Osteoblast (primary cell): ENCODE measurements at places on chromosomes 5 and 9.
A peak's percentile ranks its signal among the peaks of the same experiment; 100 is the strongest.

GRCh38 chr9:126516561-126516935, 97.2 kb upstream of the LMX1B start:
- no peaks in the 10 kb centered on the region for H3K36me3 ChIP-seq
- peak overlapping the region; percentile 23 for H3K27ac ChIP-seq
- H3K27me3 ChIP-seq = peaks cover 69% of the 10 kb centered on the region
- peaks cover 17% of the 10 kb centered on the region for H3K4me1 ChIP-seq
- DNase-seq = peak; percentile 81
- H3K4me3 ChIP-seq = peak overlapping the region; percentile 78

GRCh38 chr9:106479679-106480078, 383.3 kb upstream of the ZNF462 start:
- H3K27ac ChIP-seq = no peak overlapping the region
- no peaks in the 10 kb centered on the region for H3K4me1 ChIP-seq
- H3K4me3 ChIP-seq = no peak overlapping the region
- H3K36me3 ChIP-seq = no peaks in the 10 kb centered on the region
- no peak for DNase-seq
- H3K27me3 ChIP-seq = no peaks in the 10 kb centered on the region

DNA sequence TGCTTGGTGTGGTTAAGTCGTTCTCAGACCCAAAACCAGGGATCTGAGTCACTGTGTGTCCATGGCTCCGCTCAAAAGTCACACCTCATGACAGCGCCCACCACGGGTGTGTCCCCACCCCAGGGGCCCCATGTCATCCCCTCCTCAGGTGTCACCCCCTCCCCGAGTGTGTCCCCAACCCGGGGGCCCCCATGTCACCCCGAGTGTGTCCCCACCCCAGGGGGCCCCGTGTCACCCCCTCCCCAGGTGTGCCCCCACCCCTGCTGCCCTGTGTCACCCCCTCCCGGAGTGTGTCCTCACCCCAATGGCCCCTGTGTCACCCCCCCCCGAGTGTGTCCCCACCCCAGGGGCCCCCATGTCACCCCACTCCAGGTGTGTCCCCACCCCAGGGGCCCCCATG, 5.1 kb downstream of the LRRC14B start:
- H3K4me3 ChIP-seq = no peak overlapping the region
- H3K27ac ChIP-seq = no peak overlapping the region

DNA sequence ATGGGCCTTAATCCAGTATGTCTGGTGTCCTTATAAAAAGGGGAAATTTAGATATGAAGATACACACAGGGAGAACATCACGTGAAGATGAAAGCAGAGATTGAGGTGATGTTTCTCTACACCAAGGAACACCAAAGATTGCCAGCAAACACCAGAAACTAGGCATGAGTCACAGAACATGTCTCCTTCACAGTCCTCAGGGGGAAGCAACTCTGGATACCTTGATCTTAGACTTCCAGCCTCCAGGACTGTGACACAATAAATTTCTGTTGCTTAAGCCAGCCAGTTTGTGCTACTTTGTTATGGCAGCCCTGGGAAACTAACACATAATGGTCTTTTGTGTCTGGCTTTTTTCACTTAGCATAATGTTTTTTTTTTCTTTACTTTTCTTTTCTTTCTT, 41.2 kb upstream of the STRBP start:
- H3K27ac ChIP-seq = no peak overlapping the region
- no peaks in the 10 kb centered on the region for H3K4me1 ChIP-seq
- H3K36me3 ChIP-seq = no peaks in the 10 kb centered on the region
- no peak for DNase-seq

- no peaks in the 10 kb centered on the region for H3K36me3 ChIP-seq
- no peak overlapping the region for H3K27ac ChIP-seq
- peak; percentile 77 for DNase-seq
- no peak overlapping the region for H3K4me3 ChIP-seq
- no peaks in the 10 kb centered on the region for H3K27me3 ChIP-seq
- H3K4me1 ChIP-seq = no peaks in the 10 kb centered on the region
Observed at GRCh38 chr5:128038643-128039042, 44.9 kb upstream of the SLC12A2 start.
